H7 (cell line): ENCODE measurements at places on chromosomes 13 and 19.

DNA sequence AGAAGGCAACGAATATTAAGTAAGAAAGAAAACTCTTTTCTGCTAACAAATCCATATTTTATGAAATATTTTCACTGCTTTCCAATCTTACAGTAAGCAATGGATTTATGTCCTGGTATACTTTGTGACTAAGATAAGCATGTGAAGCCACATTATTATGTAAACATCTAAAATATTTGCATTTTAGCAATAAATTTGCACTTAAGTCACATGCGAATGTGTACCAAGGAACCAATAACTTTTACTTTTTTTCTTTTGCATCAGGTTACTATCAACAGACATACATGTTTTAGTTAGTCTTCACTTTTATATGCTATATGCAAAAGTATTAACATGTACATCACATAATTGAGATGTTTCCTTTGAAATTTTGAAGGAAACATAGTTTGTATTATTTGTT is 536.7 kb downstream of the SLITRK6 start:
- DNase-seq, result no peak

DNA sequence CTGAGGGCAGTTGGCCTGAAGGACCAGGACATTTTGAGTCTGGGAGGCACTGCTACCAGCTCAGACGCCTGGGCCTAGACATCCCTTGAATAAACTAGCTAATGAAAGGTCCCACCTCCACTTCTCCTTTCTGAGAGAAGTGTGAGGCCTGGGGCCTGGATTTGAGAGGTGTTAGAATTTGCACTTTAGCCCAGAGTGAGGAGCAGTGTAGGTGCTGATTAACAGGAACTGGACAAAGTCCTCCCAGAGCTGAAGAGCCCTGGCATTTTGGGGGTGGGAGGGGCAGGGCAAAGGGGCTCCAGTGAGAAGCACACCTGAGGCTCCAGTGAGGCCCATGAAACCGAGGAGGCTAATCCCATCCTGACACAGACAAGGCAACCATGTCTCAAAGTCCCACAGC is 15.2 kb upstream of the SLC1A5 start:
- DNase-seq, result no peak

DNA sequence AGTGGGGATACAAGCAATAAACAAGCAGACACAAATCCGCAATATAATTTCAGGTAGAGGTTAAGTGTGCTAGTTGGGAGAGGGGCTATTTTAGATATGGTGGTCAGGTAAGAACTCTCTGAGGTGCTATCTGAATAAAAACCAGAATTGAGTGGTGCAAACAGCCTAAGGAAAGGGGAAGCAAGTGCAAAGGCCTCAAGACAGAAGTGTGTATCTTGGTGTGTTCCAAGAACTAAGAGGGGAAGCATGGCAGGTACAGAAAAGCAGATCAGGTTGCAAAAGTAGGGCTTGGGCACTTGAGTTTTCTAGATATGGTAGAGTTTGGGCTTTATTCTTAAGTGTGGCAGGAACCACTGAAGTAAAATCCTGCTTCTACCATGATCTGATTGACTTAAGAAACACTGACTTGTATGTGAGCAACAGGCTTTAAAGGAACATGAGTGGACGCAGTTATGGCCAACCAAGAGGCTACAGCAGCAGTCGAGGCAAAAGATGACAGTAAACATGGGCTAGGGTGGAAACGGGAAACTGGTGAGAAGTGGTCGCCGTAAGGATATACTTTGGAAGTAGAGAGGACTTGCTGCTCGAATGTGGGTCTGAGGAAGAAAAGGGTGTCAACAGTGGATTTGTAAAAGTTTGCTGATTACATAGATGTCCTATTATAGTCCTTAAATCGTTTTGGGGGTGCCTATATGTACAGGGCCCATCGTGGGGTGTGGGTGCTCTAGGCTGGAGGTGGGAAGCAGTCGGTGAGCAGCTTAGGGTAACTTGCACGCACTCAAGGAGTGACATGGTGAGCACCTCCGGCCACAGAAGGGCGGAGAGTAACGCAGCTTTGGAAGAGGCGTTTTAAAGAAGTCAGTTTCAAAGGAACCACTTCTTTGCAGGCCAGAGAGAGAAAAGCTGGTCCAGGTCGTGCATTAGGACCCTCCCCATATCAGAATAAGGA is 677 bp downstream of the TGDS start:
- DNase-seq, result peak; percentile 36

GRCh38 chr13:34608331-34608730 is 333.7 kb upstream of the NBEA start:
- DNase-seq, result no peak

DNA sequence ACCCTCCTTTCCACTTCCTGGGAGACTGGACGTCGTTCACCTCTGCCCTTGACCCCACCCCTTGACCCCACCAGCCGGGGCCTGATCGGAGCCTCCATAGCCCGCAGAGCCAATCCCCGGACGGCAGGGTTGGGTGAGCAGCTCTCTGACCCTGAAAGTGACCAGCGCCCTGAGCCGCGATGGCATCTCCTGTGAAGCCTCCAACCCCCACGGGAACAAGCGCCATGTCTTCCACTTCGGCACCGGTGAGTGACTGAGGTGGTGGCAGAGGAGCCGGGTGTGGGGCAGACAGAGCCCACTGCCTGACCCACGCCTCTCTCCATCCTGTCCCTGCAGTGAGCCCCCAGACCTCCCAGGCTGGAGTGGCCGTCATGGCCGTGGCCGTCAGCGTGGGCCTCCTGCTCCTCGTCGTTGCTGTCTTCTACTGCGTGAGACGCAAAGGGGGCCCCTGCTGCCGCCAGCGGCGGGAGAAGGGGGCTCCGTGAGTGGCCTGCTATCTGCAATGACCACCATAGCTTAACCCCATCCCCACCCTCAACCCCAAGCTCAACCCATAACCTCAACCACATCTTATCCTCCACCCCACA is 10.4 kb downstream of the BCAM start:
- no peak for DNase-seq

DNA sequence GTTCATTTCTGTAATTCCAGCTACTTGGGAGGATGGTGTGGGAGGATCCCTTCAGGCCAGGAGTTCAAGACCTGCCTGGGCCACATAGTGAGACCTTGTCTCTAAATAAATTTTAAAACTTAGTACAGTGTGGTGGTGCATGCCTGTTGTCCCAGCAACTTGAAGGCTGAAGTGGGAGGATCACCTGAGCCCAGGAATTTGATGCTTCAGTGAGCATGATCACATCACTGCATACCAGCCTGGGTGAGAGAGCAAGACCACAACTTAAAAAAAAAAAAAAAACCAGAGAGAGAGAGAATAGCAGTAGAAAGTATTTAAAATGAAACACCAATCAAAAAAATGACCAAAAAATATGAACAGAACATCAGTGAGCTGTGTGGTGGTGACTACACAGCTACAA is 7.1 kb upstream of the ZNF823 start:
- DNase-seq, result no peak

GRCh38 chr19:14349426-14349825 is 31.8 kb upstream of the ADGRE5 start:
- DNase-seq, result no peak

DNA sequence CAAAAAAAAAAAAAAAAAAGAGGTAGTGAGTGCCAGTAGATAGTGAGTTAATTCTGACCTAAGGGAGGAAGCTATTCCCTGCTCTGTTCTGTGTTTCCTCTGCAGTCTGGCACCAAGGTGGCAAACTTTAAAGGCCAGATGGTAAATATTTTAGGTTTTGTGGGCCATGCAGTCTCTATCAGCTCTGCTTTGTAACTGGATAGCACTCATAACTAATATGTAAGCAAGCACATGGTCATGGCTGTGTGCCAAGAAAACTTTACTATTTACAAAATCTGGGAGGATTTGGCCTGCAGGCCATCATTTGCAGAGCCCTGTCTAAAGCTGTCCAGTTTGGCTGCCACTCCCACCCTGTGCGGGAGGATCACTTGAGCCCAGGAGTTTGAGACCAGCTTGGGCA is 4.3 kb downstream of the PIN1 start:
- DNase-seq, result no peak
